Right renal cortex interstitium (tissue), 3 donors: ENCODE measurements at places on chromosomes 1 and 21. TPM values are rescaled to one million over a fixed set of nuclear protein-coding genes. Genes with fewer than 3 reads are reported as not detected.

The PIGM gene
- polyA plus RNA-seq: 12.2 TPM

The CCDC17 gene
- polyA plus RNA-seq: 1.9 TPM

- no peak for DNase-seq
Measured at GRCh38 chr21:46357684-46358425, 33.9 kb downstream of the PCNT start.

DNA sequence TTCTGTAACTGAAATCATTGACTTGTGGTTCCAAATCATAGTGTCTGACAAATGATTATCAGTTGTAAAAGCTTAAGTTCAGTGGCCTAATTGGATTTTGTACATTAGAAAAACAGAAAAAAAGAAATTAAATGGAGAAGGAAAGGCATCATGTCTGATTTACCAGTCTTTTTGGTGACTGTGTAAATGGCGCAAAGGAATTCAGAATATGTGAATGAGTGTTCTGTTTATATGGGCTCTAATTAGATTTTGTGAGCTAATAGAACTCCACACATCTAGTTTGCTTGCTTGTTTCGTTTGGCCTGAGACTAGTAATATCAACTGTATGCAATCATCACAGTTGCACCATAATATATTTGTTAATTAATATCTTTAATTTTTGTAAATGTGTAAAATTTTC, 151.7 kb downstream of the PLA2G4A start:
- no peak for DNase-seq

DNA sequence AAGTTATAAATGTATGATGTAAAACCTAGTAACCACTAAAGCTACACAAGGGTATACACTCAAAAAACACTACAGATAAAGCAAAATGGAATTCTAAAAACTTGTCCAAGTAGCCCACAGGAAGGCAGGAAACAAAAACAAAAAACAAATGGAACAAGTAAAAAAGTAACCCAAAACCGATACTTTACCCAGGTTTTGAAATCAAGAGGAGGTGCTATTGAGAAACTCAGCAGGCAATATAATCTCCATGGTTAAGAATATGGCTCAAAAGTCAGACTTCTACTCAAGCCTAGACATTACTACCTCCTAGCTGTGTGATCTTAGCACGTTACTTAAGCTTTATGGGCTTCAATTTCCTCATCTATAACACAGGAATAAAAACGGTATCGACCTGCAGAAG, 13.3 kb downstream of the RBBP5 start:
- no peak for DNase-seq

DNA sequence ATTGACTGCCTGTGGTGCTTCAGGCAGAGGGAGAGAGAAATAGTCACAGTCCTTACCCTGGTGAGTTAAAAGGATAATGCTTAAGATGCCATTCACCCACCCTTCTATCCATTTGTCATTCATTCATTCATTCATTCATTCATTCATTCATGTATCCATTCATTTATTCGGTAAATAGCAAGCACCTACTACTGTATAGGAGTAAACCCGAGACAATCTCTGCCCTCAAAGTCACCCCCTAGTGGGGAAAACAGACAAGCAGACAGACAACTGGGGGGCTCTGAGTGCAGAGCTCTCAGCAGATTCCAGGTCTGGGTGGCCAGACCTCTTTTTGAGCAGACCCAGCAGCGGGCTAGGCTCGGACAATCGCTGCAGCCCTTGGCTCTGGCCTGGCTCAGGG, 14.1 kb upstream of the ACTL8 start:
- DNase-seq: no peak

DNA sequence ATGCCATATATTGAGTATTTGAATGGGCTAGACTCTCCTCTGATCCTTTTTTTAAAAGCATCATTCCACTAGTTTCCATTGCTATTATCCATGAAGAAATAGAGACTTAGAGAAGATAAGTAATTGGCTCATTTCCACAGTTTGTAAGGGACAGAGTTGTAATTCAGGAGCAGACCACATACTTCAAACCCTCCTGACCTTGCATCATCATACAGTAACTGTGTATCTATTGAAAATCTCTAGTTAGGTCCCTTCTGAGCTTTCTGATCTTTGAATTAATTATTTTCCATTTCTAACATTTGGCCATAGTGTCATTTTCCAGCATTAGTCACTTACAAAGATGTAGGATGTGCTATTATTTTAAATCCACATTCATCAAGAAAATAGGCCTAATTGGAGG, 386.5 kb upstream of the ST6GALNAC5 start:
- no peak for DNase-seq

DNA sequence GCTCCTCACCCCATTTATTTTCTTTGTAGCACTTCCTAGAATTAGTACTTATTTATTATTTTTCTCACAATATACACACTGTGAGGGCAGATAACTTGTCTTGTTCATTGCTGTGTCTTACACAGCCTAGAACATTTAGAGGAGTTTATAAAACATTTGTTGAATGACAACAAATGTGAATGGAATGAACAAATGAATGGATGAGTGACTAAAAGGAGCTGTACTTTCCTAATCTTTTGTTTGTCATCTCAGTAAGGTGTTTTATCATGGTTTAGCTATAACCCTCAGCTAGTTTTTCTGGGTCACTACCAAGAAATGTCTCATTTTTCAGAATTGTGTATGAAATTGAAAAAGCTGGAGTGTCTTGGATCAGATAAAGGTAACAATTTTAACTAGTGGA, 239.3 kb upstream of the KCNK2 start:
- no peak for DNase-seq
